NK-92 treated with Interleukin-12 subunit alpha and Interleukin-12 subunit beta, amount 100 ng/mL, for 24 hours (cell line): ENCODE measurements at places on chromosomes 7 and 10.

DNA sequence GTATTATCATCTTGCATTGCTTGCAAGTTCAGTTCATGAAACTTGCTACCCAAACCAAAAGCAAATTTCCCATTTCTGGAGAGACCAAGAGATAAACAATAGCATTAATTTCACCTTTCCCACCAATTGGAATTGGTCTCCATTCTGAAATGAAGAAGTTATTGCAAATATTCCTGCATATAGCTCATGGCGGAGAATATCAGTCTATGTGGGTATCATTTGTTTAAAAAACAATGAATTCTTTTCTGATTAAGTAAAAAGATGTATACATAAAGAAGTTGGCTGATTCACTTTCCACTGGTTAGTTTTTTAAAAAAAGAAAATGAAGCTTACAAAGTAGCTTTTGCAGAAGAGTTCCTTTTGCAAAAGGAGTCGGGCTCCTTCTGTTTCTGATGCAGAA lies 19.5 kb upstream of the ANK3 start:
- DNase-seq, result no peak

DNA sequence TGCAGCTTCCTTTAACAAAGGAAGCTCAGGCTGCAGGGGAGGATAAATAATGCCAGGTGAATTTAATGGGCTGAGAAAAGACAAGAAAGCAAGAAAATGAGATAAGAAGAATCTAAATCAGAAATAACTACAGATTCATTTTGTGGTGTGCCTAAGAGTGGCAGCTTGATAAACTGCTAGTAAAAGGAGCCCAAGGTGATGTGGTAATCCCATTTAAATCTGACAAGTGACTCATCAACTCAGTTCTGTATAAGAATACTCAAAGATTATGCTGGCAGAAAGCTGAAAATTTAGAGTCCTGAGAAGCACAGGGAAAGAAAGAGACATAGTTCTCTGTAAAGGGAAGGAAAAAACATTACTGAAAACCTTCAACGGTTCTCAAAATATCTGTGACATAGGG lies 109.4 kb upstream of the PDE1C start:
- DNase-seq, result no peak

DNA sequence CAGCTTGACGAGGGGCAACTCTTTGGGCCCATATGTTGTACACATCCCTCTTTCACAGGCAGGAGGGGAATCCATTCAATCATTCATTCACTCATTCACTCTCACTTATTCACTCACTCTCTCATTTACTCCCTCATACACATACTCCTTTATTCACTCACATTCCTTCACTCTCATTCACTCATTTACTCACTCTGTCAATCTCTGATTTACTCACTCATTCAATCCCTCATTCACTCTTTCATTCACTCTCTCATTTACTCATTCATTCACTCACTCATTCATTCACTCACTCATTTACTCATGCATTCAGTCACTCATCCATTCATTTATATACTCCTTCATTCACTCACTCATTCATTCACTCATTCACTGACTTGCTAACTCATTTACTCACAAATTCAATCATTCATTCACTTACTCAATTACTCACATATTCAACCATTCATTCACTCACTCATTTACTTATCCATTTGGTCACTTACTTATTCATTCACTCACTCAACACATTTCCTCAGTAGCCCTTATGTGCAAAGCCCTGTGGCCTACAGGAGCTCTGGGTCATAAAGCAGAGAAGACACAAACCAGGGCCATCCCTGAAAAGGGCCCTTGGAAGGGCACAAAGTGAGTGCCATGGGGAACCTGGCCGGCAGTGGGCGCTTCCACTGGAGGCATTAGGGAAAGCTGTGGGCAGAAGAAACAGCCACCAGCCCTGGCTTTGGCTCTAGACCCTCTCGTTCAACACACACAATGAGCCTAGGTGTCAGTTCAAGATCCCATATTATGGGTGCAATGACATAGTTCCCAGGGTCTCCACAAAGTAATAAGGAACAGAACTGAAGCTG lies 26.0 kb downstream of the HIP1 start:
- DNase-seq, result no peak

- no peak for DNase-seq
These were observed 48.7 kb downstream of the NAMPT start for GRCh38 chr7:106236065-106236464.

GRCh38 chr10:11516431-11516746 lies 95.1 kb downstream of the USP6NL start:
- no peak for DNase-seq

DNA sequence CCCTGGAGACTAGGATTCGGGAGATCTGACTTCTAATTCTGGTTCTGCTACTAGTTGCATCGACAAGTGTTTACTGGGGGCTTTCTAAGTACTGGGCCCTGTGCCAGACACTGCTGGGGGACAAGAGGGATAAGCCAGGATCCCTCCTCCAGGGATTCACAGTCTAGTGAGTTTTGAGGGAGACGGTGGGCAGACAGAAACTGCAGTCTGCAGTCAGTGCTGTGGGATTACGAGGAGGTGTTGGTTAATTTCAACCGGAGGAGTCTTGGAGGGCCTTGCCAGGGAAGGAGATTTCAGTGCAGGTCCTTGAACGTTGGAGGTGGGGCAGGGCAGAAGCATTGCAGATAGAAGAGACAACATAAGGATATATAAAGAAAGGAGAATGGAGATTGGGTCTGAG lies 3.5 kb upstream of the KCNH2 start:
- DNase-seq, result no peak

DNA sequence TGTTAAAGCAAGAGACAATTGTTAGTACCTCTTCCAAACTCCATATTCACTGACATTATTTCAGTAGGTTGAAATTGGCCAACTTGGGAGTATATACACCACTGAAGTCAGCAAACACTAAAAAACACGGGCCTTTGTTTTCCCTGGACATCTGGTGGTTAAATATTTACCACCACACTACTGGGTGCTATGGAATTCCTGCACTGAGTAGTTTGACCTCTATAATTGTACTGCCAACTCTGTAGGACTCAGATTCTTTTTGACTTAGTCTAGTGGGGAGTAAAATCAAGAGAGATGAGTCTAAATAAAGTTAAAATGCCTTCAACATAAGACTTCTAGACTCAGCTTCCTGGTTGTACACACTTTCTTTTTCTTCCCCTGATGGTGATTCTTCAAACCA lies 41.3 kb upstream of the TES start:
- no peak for DNase-seq

DNA sequence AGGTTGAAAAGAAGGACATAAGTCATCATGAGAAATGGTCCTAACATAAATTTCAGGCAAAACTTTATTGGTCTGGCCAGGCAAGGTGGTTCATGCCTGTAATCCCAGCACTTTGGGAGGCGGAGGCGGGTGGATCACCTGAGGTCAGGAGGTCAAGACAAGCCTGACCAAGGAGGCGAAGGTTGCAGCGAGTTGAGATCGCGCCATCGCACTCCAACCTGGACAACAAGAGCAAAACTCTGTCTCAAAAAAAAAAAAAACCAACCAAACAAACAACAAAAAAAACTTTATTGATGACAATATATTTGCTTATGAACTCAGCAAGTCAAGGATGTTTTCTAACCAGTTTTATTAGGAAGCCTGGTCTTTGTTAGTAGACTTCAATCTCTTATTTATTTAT lies 54.6 kb upstream of the ARHGAP21 start:
- DNase-seq, result no peak

DNA sequence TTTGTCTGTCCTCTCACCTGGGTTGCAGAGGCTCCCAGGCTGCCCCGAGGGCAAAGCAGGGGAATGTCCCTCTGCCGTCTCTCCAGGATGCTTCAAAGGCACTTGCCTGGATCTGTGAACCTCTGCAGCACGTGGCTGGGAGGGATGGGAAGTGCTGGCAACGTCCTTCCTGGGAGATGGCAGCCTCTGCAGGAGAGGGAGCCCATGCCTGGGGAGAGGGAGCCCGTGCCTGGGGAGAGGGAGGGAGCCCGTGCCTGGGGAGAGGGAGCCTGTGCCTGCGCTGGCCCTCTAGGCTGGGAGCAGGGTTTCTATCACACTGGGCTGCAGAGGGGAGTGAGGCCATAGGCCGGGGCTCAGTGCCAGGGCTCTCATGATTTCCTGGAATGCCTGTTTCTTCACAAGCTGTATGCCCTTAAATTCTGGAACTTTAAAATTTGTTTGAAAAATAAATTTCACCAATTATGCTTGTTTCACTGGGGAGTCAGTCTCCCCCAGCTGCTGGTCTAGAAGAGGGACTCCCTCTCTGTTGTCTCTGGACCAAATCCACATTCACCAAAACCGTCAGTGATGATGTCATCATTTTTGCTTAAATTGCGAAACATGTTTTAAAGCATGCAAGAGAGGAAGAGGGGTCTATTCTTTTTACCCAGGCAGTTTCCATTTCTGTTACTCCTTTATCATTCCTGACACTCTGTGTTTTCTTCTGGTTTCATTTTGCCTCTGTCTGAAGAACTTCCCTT lies 135.7 kb downstream of the DNAJB6 start:
- no peak for DNase-seq

GRCh38 chr7:142886866-142887265 lies 1.3 kb upstream of the TRPV6 start:
- DNase-seq, result no peak

GRCh38 chr10:121495719-121496118 lies 102.5 kb downstream of the FGFR2 start:
- DNase-seq, result no peak

GRCh38 chr10:106815427-106816043 lies 349.0 kb downstream of the SORCS1 start:
- DNase-seq, result no peak

GRCh38 chr7:20541608-20542349 lies 73.7 kb upstream of the ABCB5 start:
- no peak for DNase-seq

- no peak for DNase-seq
These were observed 23.6 kb upstream of the ZNF37A start for GRCh38 chr10:38070501-38070900.

- DNase-seq, result no peak
These were observed 179.4 kb upstream of the INHBA start for GRCh38 chr7:41882256-41882655.
